ENCODE measurements at places on chromosomes 16 and 17.

GRCh38 chr17:44925731-44926697 lies 10.7 kb upstream of the GFAP start:
- DNase-seq, result no peak

- DNase-seq, result peak; percentile 83
Observed at GRCh38 chr17:4420692-4421131, 13.0 kb upstream of the SPNS3 start.

GRCh38 chr16:89588413-89589109 lies 13.0 kb downstream of the CPNE7 start:
- DNase-seq, result no peak

DNA sequence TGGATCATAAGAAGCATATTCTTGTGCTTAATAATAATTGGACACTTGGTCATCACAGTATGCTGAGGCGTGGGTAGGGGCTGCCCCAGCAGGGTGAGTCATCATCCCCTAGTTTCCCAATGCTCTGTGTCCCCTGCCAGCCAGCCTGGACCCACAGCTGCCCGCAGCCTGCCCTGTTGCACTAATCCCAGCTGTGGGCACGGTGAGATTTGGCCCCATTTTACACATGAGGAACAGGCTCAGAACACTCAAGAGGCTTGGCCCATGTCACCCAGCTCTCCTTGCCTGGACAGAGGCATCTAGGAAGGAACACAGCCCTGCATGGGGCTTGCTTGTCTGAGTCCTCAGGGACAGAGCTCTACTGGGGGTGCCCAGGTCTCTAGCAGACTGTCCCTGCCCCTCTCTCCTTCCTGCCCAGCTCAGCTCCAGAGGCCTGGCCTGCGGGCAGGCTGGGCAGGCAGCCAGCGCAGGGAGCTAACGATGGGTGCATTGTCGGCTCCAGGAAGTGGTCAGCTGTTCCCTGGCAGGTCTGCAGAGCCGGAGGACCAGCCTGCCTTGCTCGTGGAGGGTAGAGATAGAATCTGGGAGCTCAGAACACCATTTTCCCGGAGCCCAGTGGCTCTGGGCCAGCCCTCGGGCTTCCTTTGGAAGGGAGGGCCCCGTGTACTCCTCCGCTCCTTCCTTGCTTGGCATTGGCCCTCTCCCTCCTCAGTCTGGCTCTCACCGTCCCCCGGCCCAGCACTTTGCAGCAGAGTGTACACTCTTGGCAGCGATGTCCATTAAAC lies 189.4 kb downstream of the RAB11FIP4 start:
- no peak for DNase-seq

- no peak for DNase-seq
Observed at GRCh38 chr16:1526608-1527555, 6.6 kb upstream of the TMEM204 start.

GRCh38 chr17:69335058-69335457 lies 8.1 kb upstream of the ABCA5 start:
- DNase-seq, result peak; percentile 19

GRCh38 chr17:31283841-31284240 lies 13.2 kb downstream of the OMG start:
- no peak for DNase-seq

- DNase-seq, result no peak
Observed at GRCh38 chr17:83053021-83053681, 26.3 kb upstream of the METRNL start.

- DNase-seq, result no peak
Observed at GRCh38 chr16:81531419-81531821, 86.8 kb downstream of the CMIP start.

Data from B cell (primary cell).